ENCODE measurements at places on chromosomes 6 and 20.

DNA sequence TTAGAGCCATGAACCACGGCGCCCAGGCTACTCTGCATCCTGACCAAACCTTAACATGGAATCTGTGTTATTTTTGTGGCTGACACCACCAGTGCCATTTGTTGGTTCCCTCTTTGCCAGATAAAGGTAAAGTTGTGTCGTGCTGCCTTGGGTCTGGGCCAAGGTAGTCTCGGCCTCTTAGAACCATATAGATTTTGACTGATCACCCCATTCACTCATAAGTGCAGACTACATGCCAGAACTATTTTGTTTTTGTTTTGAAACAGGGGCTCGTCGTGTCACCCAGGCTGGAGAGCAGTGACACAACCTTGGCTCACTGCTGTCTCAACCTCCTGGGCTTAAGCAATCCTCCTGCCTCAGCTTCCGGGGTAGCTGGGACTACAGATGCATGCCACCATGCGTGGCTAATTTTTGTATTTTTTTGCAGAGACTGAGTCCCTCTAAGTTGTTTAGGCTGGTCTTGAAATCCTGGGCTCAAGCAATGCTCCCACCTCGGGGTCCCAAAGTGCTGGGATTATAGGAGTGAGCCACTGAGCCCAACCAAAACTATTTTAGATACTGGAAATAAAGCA is 19.2 kb upstream of the RIPOR3 start:
- no peak for DNase-seq

DNA sequence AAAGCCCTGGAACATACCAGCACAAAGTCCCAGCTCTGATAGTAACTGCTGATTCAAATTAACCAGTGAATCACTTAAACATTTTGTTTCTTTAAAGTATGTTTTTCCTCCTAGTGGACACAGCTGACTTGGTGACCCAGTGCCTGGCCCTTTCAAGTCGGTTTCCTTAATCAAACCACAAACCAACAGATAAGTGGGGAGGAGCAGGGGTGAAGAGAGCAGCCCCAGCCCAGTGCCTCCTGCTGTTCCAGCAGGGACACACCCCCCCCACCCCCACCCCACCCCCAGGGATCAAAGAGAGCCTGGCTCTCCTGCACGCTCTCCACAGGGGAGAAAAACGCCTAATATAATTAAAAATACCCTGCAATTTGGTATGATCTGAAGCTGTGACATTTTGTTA is 55.4 kb upstream of the TBXT start:
- no peak for DNase-seq

DNA sequence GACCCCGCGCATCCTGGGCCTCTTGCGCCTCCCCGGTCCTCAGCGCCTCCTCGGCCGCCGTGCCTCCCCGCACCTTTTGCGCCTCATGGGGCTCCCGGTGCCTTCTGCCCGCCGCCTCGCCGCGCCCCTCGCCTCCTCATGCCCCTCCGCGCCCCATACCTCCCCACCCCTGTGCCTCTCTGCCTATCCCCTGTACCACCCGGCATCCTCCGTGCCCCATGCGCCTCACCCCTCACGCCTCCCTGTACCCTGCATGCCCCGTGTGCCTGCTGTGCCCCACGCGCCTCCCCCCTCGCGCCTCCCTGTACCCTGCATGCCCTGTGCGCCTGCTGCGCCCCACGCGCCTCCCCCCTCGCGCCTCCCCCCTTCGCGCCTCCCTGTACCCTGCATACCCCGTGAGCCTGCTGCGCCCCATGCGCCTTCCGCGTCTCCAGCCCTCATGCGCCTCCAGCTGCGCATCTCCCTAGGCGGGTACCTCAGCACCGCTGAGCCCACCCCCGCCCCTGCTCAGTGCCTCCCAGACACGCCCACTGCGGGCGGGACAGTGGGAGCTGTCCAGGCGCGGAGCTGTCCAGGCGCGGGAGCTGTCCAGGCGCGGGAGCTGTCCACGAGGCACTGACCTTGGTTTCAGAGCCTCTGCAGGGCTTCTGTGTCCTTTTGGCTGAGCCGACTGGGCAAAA is 37.1 kb downstream of the IGF2R start:
- no peak for DNase-seq

- DNase-seq = no peak
Measured at GRCh38 chr6:111747829-111748228, 125.4 kb downstream of the FYN start.

DNA sequence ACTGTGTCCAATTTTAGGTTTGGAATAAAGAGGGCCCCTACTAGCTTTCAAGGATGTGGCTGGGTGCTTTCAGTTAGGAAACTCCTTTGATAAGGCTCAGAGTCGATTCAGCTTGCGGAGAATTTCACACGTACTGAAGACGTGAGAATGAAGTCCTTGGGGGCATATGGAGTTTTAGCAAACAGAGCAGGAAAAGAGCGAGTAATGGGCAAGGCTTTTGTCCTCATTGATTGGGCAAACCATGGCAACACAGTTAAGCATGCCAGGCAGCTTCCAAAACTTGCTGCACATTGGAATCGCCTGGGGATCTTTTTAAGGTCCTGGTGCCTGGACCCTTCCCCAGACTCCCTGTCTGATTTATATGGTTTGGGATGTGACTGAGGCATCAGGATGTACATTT is 29.2 kb downstream of the ISM1 start:
- no peak for DNase-seq

GRCh38 chr6:134574491-134574890 is 256.6 kb upstream of the SGK1 start:
- no peak for DNase-seq

DNA sequence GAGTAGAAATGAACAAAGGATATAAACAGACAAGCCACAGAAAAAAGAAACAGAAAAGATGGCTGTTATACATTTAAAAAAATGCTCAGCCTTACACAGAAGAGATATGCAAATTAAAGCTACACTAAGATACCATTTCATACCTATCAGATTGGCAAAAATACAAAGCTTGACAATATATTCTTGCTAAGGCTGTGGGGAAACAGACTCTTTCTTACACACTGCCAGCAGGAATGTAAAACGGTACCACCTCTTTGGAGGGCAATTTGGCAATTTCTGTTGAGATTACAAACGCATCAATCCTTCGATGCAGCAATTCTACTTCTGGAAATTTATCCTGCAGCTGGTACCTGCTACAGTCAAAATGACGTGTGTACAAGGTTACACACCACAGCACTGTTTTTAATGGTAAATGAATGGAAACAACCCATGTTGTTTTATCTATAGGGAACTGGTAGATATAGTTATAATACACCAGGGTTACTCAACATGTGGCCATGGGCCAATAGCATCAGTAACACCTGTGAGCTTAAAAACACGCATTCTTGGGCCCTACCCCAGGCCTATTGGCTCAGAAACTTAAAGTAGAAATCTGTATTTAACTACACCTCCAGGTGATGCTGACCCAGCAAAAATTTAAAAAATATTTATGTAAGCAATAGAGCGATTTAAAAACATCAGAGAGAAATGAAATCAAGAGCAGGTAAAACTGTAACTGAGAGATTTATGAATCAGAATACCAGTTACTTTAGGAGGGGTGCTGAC is 53.3 kb downstream of the TRAM2 start:
- no peak for DNase-seq

DNA sequence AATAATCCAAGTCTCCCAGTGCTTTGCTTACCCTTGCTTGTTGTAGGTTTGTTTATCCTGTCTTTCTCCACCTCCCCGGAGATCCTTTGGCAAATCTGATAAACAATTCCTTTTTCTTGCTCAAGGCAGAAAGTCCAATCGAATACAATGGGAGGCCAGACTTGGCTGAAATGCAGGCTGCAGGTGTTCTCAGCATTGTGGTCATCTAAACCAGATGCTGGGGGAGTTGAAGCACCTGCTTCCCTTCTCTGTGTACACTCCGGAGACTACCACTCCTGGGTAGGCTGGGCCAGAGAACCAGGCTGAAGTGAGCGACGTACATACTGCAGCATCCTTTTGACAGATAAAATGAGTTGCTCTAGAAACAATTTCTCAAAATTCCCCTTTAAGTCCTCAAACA is 82.6 kb upstream of the PREP start:
- no peak for DNase-seq

DNA sequence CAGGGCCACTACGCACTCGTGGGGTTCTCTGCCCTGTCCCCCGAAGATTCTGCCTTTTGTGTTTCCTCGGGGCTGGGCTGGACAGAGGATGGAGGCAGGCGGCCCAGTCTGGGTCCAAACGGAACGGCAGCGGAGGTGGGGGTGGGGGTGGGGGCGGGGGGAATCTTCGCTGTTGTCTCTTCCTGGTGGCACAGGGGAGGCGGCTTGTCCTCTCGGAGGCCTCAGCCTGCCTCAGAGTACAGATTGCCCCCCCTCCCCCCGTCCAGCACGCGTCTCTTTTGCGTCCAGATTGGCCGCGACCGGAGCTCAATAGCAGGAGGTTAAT is 1.4 kb upstream of the INSM1 start:
- no peak for DNase-seq

DNA sequence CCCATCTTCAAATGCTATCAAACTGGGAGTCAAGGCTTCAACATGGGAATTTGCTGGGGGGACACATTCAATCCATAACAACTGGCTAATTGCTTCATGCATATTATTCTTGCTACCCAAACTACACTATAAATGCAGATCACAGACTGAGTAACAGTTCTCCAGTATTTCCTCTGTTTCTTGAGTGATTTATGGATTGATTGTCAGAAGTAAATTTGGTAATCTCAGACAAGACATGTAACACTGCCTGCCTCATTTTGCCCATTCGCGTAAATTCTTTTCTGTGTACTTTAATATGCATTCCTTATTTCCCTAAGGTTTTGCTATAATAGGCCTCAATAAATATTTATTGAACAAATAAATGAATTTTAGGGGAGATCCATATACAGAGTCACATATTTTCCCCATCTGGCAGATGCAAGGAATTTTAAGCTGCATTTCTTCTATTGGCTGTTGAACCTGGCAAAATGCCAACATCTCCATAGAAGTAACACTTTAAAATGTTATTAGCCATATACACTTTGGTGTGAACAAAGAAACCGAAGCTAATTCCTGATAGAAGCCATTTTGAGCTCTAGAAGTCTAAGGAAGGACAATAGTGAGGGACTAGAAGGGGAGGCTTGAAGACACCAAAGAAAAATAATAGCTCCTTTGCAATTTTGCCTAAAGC is 98.2 kb downstream of the QRSL1 start:
- DNase-seq = no peak

GRCh38 chr6:90139272-90139817 is 157.3 kb downstream of the BACH2 start:
- no peak for DNase-seq

GRCh38 chr6:49966334-49966733 is 2.4 kb upstream of the DEFB114 start:
- DNase-seq = no peak

DNA sequence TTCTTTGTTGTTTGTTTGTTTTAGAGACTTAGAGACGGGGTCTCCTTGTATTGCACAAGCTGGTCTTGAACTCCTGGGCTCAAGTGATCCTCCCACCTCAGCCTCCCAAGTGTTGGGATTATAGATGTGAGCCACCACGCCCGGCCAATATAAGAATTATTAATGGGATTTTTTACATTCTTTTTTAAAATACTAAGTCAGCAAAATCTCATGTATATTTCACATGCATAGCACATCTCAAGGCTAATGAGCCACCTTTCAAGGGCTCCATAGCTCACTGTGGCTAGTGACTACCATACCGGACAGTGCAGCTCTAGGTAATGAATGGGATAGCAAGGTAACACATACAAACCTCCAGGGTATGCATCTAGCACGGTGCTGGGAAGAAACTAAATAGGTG is 361.4 kb downstream of the SAMD5 start:
- no peak for DNase-seq

- DNase-seq = no peak
Measured at GRCh38 chr20:15708984-15709598, 864.2 kb downstream of the KIF16B start.

GRCh38 chr6:103870970-103871369 is 988.7 kb downstream of the HACE1 start:
- DNase-seq = no peak

DNA sequence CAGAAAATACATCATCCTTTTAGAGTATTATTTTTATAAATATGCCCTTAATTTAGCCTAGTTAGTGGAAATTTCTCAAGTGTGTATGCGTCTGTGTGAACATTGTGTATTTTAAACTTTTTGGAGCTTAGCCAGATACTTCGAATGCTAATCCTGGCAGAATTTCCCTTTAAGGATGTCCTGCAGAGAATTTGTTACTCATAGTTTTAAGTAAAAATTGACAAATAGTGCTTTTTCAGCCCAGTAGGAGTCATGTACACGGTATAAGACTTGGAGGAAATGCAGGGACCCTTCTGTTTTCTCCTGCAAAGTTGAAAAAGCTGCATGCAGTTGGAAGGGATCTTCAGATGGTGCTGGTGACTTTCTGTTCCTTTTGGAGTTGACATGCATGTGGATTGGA is at the start of gene FHL5:
Gene FHL5, plus strand, starts transcription at position 243 of the 400 bp plus-strand sequence. CDS start 40,486 bp downstream, outside the sequence.
- no peak for DNase-seq

- no peak for DNase-seq
Measured at GRCh38 chr20:61052776-61053442, 199.2 kb upstream of the CDH4 start.

- DNase-seq = no peak
Measured at GRCh38 chr20:1894951-1895673, at the start of gene SIRPA. TSS of gene SIRPA (plus strand) at chr20:1895407. CDS start at chr20:1895448, 41 bp downstream.

DNA sequence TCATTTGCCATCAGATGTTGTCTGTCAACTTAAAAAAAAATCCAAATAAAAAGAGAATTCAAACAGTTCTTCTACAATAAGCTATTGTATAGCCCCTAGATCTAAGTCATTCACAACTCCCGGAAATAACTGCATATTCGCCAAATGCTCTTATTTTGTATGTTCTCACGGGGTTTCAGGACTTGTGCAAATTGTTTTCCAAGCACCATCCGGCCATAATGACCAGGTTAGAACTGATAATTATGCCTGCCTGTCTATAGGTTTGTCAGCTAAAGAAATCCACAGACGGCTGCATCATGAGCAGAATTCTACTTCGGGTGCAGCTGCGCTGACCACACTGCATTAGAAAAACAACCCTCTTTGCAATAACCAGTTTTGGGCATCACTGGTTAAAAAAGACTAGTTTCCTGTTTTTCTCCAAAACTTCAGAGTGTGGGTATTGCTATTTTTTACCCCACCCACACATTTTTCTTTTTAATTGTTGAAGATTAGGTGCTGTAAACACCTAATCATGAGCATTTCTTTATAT is 87.7 kb downstream of the HIVEP2 start:
- no peak for DNase-seq

- no peak for DNase-seq
Measured at GRCh38 chr6:16380220-16380809, 141.9 kb downstream of the GMPR start.
